ENCODE measurements at places on chromosomes 7 and 10. TPM values are rescaled to one million over a fixed set of nuclear protein-coding genes. Genes with fewer than 3 reads are reported as not detected.

DNA sequence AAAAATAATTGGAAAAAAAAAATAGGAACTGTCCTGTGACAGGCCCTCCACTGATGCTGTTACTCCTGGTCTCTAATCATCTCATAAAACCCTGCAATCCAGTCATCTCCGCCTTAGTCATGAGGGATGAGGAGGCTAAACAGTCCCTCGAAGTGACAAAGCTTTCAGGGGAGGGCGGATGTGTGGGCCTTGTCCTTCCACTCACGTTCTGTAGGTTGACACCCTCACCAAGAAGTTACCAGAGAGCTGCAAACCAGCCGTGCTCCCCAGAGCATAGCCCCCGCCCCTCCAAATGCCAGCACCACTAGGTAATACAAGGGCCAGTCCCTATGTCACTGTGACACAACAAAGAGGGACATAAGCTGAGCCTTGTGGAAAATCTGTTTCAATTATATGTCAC is 11.9 kb downstream of the COBL start:
- no peak overlapping the region for H3K27ac ChIP-seq
- no peaks in the 10 kb centered on the region for H3K27me3 ChIP-seq
- no peaks in the 10 kb centered on the region for H3K36me3 ChIP-seq
- no peaks in the 10 kb centered on the region for H3K4me1 ChIP-seq

CC2D2B gene
- total RNA-seq = not detected

CUZD1 gene
- total RNA-seq = 1.6 TPM

DNA sequence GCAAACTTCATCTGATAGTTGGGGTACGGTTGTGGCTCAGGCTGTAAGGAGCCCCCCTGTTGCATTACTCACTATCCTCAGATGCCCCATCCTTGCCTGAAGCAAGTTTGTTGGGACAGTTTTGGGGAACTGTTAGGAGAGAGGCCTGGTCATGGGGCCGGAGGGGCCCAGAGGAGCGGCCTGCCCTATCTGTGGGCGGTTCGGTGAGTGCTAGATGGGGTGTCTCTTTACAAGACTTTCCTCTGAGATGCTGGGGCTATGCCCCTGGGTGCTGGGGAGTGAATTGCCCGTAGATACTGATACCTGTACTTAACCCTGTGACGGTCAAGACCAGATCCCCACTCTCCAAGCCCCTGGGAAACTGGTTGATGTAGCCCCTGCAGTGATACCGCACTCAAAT is 12.4 kb downstream of the CUX1 start:
- H3K27ac ChIP-seq = no peak overlapping the region
- H3K4me3 ChIP-seq = no peak overlapping the region
- H3K36me3 ChIP-seq = no peaks in the 10 kb centered on the region
- H3K27me3 ChIP-seq = no peaks in the 10 kb centered on the region

SFTPA1 gene
- total RNA-seq = not detected

- peak; percentile 46 for DNase-seq
- no peaks in the 10 kb centered on the region for H3K4me1 ChIP-seq
- peaks cover 99% of the 10 kb centered on the region for H3K27me3 ChIP-seq
- no peak overlapping the region for H3K4me3 ChIP-seq
Measured at GRCh38 chr7:8436965-8437364, 3.6 kb downstream of the NXPH1 start.
